NCI-H1694 (cell line): ENCODE measurements at places on chromosomes 7 and 10.

- no peak for DNase-seq
These were observed 187.1 kb downstream of the KIF20B start for GRCh38 chr10:89888321-89889070.

- no peak for DNase-seq
These were observed 54.8 kb upstream of the ECHDC3 start for GRCh38 chr10:11687357-11687771.

DNA sequence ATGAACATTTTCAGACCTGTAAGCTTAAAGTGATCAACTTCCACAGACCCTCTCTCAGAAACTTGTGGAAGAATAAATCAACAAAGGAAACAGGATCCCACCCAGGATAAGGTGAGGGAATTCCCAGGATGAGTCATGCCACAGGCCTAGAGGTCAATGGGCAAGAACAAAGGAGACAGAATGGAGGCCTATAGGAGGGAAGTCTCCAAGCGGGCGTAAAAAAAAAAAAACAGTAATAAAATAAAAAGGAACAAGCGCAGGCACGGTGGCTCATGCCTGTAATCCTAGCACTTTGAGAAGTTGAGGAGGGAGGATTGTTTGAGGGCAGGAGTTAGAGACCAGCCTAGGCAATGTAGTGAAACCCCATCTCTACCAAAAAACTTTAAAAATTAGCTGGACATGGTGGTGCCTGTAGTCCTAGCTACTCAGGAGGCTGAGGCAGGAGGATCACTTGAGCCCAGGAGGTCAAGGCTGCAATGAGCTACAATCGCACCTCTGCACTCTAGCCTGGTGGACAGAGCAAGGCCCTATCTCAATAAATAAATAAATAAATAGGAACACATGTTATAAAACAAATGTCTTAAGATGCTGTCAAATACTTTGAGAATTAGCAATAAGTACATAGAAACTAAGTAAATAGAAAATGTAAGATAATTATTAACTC, 8.4 kb downstream of the SORBS1 start:
- DNase-seq = no peak

DNA sequence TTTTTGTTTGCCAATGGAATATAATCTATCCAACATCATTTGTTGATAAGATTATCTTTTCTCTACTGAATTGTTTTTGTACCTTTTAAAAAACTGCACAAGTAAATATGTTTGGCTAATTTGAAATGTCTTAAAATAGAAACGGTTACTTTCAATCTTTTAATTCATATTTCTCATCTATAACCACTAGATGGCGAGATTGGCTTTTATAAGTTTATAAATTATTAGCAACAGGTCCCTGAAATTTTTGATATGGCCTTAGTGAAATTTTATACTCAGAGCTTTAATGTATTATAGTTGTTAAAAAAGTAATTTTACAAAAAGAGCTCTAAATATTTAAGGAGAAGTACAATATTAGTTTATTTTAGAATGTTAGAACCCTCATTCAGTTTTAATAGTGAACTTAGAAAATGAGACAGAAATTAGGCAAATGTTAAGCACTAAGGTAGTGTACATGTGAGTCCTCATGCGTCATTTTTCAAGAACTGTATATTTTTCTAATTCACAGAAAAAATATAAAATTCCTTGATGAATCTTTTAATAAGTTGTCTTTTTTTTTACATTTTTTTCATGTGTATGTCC, 592.5 kb downstream of the ARL4A start:
- DNase-seq = peak; percentile 58

DNA sequence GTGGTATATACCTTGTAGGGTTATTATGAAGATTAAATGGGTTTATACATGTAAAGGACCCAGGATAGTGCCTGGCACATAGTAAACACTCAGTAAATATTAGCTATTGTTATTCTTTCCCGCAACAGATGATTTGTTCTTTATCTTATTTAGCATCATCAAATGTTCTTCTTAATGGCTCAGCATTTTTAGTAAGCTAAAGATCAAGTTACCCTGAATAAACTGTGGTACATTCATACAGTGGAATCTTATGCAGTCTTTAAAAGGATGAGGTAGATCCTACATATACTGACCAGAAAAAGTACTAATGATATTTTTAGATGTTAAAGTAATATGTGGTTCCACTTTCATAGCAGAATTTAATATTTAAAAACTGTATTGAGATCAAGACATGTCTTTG, 65.4 kb downstream of the ST7 start:
- DNase-seq = no peak

DNA sequence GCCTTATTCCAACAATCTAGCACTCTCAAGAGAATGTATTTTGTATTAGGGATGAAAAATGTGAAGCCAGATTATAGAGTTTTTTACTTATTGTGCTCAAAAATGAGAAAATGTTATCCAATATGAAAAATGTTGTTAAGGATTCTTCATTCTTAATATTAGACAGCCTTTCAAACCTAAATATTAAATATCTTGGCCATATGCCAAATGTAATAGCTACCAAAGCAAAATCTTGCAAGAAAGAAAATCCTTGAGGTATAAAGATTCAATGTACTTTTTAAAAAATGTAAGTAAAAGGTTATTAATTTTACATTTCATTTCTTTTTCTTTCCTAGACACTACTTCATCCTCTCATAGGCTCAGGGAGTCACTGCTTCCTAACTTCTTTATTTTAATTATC, 33.4 kb downstream of the MET start:
- DNase-seq = no peak
